ENCODE measurements at places on chromosomes 3 and 15.

DNA sequence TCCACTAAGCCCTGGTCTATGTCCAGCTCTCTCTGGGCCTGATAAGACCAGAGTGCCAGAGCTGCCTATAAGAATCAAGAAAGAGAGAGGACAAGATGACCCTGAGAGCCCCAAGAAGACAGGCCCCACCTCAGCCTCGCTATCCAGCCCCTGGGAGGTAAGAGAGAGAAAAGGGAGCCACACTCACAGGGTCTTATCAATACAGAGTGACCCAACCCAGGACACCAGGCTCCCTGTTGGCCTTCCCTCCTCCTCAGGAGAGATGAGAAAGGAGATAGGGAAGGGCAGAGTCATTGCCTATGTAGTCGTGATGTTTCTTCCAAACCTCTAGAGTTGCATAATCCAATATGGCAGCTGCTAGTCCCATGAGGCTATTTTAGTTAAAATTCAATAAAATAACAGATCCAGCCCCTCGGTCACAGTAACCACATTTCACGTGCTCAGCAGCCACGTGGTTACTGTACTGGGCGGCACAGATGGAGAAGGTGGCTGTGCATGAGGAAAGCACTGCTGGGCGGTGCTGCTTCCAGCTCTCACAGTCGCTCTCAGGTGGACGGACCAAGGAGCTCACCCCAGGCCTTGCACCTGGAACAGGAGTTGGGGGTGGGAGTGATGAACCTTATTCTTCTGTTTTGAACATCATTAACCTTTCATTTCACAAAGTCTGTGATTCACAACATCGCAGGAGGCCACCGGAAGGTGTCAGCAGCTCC is 525.8 kb downstream of the SHQ1 start:
- no peak for DNase-seq

GRCh38 chr3:168096210-168096652 is 507 bp upstream of the GOLIM4 start:
- DNase-seq, result peak; percentile 92

DNA sequence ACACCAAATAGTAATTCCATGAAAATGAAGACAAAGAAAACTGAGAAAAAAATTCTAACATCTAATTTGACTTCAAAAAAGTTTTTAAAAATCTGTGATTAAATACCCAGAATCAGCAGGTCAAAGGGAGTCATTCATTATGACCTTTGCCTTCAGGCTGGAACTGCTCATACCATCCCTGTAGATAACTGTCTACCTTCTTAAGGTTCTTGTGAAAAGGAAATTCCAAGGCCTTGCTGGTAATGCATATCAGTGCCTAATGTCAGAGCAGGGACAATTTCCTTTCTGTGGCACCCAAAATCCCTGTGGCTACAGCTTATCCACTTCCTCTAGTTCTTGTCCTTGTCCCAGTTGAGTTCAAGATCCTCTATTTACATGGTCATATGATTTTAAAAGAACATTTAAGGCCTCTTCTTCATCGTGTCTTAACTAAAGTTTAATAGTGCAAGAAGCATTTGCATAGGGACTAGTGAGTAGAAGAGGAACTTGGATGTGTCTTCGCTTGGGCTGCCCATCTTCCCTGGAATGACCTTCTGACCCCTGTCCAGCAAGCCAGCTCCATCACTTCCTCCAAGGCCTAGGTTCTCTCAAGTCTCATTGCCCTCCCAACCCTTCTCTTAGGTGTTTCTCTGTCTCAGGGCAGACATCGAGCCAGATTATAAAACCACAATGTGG is 8.7 kb upstream of the PLCL2 start:
- DNase-seq, result no peak

GRCh38 chr15:87910301-87910700 is 346.2 kb downstream of the NTRK3 start:
- DNase-seq, result no peak

- peak; percentile 65 for DNase-seq
These were observed 1.4 kb downstream of the SETD5 start for GRCh38 chr3:9398700-9399336.

DNA sequence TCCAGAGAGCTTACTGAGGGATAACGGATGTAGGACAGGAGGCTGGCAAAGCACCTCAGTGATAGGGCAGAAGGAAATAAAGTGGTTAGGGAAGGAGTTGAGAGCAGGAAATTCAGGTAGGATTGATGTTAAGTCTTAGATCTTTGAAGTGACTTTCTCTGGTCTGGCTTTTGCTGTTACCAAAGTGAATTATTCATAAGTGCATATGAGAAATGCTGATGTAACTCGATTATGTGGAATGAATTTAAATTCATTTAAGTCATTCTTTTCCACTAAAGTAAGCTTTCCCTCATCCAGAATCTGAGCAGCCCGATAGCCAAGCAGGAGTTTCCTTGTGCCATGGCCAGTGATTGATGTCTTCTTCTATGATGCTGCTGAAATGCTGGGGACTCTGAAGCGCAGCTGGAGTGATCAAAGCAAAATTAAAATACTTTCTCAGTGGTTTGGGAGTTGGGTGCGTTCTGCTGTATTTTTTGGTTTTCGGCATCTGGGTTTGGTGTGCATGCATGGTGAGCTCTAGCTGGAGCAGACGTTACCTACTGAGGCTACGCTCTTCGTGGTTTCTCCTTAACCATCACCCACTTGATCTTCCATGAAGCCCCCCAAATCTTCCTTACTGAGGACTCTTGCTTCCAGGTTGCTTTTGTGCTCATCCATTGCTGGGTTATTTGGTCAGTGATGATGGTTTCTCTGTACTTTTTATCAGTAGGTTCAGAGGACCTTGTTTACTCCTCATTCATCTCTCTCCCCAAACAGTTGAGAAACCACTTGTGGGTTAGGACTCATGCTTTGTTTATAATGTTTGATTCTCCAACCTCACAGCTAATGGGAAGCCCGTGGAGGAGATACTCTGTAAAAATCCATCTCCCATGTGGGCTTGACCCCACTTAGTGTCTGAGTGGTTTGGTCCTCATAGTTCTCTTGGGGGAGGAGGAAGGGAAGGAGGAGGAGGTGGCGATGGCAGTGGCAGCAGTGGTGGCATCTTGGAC is 72.5 kb downstream of the IGF1R start:
- DNase-seq, result no peak
